ENCODE measurements at places on chromosomes 7 and 10.

DNA sequence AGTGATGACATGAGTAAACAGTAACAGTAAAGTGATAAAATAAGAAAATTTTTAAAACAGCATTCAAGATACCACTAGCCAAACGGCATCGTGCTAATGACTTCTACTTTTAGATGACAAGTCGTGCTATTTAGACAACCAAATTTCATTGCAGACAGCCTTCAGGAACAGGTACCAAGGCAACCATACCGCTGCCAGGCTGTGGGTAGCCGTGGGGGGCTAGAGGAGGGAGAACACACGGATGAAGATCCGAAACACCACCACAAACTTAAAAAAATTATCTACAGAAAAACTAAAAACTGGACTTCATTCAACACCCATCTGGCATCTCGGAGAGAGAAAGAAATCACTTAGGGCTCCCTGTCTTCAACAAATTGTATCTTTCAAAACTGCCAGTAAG, 89.6 kb downstream of the RSU1 start:
- no peak for DNase-seq

DNA sequence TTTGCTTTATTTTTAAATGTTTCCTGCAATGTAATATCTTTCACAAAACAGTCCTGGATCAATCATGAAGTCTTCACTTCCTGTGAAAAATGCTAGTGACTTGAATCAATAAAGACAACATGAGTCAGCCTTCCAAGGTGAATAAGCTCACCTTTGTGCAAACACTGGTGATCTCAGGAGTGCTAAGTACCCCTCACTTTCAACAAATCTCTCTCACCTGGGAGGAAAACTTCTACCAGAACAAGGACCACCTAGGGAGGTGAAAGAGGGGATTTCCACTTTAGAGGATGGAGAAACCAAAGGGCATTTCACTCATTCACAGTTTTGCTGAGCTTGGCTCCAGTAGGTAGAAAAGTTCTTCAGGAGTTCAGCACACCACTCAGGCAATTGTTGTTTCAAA, 64.8 kb downstream of the CALD1 start:
- DNase-seq: no peak

GRCh38 chr10:94963901-94964300, 25.4 kb downstream of the CYP2C9 start:
- no peak for DNase-seq

- DNase-seq: no peak
Observed at GRCh38 chr10:76040107-76040829, 608.8 kb downstream of the LRMDA start.

DNA sequence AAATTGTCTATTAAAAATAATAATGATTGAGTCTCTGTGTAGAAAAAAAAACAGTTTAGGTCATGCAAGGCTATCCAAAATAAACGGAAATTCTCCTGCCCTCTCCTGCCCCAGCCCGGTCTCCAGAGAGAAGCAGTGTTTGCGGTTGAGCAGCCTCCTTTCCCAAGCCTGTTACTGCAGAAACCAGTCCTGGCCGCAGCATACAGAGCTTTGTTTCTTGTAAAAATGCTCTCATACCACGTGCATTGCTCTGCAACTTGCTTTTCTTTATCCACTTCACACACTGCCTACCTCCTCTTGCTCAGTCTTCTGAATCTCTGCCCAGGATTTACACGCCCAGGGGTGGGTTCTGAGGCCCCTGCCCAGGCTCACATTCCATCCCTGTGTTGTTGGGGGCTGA, 34.4 kb upstream of the CUL1 start:
- DNase-seq: no peak

GRCh38 chr10:45424668-45425404, 50.8 kb downstream of the ALOX5 start:
- no peak for DNase-seq

GRCh38 chr7:64642046-64642445, 23.9 kb upstream of the ZNF107 start:
- DNase-seq: no peak

GRCh38 chr7:148155000-148155399, 435.6 kb upstream of the C7orf33 start:
- no peak for DNase-seq

- no peak for DNase-seq
Observed at GRCh38 chr10:91493313-91493712, 83.2 kb downstream of the HECTD2 start.

All from T-helper 9 cell (primary cell).